ENCODE measurements at places on chromosomes 3 and 15. TPM values are rescaled to one million over a fixed set of nuclear protein-coding genes. Genes with fewer than 3 reads are reported as not detected.

The ERICH6 gene
- not detected for total RNA-seq

The IMPG2 gene
- total RNA-seq = 0.09 TPM

The IL17RB gene
- total RNA-seq = 10.9 TPM

The FBXW12 gene
- total RNA-seq = not detected

The PLA2G4D gene
- 0.49 TPM for total RNA-seq

The IGSF11 gene
- 0.63 TPM for total RNA-seq

The CPEB1 gene
- 11.8 TPM for total RNA-seq

The OR5K2 gene
- not detected for total RNA-seq
